Vagina (tissue), 2 donors: ENCODE measurements at places on chromosomes 6 and 20.

- no peak for DNase-seq
Observed at GRCh38 chr6:63504777-63505384, 67.4 kb upstream of the LOC128125822 start.

GRCh38 chr6:7325750-7326149 lies 12.8 kb upstream of the SSR1 start:
- no peak for DNase-seq

DNA sequence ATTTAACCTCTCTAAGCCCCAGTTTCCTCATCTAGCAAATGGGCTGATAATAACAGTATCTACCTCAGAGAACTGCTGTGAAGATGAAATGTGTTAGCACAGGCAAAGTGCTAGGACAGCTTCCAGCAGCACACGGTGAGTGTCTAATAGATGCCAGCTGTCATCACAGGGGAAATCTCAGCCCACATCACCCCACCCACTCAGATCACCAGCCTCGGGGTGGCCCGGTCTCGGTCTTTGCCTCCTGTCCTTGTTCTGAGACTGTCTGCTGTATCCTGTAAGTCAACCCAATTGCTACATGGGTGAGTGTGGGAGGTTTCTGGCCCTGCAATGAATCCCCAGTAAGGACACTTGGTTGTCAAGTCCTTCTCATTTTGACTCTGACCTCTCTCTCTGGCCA lies 99.5 kb upstream of the ZNFX1 start:
- no peak for DNase-seq

- no peak for DNase-seq
Observed at GRCh38 chr20:49270177-49270576, 7.7 kb downstream of the ZNFX1 start.

GRCh38 chr6:30700340-30700739 lies 9.6 kb upstream of the NRM start:
- DNase-seq: no peak

GRCh38 chr6:6966127-6966526 lies 141.6 kb upstream of the RREB1 start:
- DNase-seq: no peak

- DNase-seq: no peak
Observed at GRCh38 chr20:20102163-20102562, 49.8 kb downstream of the CFAP61 start.

GRCh38 chr6:63936399-63936798 lies 300.8 kb downstream of the PHF3 start:
- DNase-seq: no peak

DNA sequence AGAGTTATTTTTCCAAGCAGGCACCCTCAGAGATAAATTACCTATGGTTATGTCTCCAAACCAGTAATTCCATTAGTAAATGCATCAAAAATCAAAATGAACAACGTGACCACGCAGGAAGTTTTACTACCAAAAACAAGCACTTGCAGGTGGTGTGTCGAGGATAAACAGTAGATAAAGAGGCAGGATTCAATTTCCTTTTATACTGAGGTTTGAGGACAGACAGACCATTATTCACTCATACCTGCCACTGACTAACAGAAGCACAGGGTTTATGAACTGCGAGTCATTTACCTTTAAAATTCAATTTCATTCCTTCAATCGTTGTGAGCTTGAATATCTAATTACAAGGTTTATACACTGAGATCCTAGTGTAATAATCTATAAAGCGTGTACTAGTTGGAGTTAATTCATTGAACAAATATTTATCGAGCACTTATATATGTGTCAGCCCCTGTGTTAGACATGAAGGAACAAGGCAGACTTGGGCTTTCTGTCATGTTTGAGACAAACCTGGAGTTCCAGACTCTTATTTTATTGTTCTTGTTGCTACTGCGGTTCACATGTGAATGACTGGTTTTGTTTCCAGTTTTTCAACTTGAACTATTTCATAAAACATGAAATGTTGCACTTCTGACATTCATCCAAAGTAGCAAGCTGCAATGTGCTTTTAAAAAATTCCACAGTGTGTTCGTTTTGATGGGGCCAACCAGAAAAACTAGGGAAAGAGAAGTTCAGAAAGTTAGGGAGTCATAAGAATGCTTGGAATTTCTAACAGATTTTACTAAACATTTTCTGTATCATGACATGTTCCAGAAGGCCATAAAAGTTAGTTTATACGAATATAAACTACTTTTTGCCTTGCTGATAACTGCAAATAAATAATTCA lies 205.6 kb downstream of the UST start:
- no peak for DNase-seq

GRCh38 chr6:22751223-22751622 lies 181.9 kb downstream of the HDGFL1 start:
- no peak for DNase-seq

DNA sequence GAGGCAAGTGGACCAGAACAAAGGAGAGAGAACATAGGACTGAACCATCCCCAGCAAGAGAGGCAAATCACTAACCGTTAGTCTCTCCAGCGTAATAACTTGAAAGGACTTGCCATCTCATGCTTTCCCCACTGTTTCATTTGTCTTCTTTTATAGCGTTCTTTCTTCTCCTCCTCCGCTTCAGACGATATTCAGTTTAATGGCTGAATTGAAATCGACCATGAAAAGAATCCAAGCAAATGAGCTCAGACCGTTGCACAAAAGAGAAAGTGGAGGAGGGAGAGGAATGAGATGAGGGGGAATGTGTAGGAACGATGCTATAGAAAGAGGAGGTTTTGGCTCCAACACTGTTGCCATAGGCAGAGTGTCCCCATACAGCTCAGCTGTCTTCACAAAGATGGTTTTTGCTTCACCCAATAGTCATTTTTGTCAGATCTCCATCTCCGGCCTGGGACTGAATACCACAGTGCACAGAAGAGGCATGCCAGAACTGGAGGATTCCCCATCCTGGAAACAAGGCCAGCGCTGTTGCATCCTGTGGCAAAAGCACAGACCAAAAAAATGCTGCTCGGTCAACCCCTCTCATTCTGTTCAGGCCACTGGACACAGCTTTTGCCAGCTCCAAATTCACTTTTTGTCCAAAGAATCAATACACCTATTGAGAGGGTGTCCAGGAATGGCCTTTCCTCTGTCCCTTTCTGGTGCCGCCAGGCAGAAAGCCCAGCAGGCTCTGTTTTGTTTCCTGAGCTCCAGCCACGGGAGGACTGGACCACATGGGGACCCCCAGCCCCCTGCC lies 176.1 kb downstream of the ID4 start:
- DNase-seq: no peak

DNA sequence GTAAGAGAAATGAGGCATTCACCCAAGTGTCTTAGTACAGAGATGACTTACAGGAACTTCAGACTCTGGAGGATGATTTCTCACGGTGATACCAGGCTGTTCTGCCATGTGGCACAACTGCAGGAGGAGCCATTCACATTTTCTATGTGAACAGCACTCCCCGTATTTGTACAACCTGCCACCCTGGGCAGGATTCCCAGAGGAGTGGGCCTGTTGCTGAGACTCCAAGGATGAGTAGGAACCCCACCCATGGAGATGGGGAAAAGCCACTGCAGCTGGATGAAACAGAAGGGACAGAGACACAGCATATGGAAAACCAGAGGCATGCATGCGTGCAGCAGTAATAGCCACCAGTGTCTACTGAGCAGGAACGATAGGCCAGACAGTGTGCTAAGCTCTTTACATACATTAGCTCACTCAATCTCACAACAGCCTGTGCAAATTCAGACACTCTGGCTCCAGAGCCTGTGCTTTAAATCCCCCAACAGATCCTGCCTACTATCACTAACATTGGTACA lies 48.0 kb upstream of the PTPRT start:
- DNase-seq: no peak

DNA sequence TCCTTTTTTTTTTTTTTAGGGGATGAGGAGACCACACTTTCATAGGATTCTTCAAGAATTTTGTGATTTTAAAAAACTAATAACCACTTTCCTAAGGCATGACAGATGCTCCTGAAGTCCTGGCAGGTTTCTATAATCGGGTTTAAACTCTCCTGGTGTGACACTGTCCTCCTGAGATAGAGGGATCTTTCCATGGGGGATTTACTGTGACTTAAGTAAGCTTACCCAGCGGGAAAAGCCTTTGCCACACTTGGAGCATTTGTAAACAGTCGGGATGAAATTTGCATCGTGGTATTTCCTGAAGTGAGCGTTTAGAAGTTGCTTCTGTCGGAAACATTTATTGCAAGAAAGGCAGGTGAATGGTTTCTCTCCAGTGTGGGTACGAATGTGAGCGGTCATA lies 16.6 kb downstream of the CTCFL start:
- DNase-seq: no peak
